Activated T-cell treated with anti-CD3 and anti-CD28 coated beads, Interleukin-2, amount 50 U/mL, for 24 hours (primary cell): ENCODE measurements at places on chromosomes 2 and 18.

GRCh38 chr2:27863146-27863545 is 27.0 kb downstream of the RBKS start:
- DNase-seq, result no peak

DNA sequence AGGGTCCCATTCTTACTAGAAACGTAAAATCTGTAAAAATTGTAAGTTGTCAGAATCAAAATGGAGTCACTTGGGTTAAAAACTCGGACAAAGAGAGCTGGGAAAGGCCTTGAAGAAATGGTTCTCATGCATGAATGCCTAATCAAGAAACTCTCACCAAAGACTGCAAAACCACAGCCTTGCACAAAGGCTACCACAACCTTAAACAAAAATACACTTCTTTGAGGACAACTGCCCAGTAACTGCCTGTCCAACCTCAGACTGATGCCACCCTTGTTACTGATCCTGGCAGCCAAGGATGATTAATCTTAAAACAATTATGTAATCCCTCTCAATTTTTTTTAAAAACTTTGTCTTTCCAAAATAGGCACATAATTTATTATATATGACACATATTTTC is 299.3 kb downstream of the CCDC85A start:
- DNase-seq, result no peak

GRCh38 chr2:107772353-107772752 is 54.3 kb upstream of the RGPD4 start:
- no peak for DNase-seq

DNA sequence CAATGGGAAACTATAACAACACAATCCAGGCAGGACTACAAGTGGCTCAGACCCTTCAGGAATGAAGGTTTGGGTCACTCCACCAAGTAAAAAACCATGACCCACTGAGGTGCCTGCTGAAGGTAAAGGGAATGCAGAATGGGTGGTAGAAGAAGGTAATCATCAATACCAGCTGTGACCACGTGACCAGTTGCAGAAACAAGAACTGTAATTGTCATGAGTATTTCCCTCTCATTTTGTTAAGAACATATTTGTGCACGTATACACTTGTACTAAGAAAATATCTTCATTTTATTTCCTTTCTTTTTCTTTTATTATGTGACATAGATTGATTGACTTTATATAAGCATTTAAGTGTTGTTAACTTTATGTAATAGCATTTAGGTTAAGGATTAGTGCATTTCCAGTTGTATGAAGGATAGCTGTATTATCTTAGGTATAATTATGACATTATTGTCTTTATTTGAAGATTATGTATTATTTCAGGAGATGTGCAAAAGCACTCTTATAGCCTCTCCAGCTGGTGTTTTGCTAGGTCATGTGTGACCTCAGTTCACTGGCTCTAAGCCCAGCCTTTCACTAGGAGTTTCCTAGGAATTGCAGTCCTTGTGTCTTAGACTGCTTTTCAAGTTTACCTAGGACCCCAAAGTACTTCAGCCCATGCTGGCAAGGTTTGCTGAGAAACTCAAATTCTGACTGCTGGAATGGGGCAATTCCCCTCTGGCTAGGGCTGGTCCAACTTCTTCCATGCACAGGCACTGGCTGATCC is 125.7 kb upstream of the DPP10 start:
- no peak for DNase-seq

DNA sequence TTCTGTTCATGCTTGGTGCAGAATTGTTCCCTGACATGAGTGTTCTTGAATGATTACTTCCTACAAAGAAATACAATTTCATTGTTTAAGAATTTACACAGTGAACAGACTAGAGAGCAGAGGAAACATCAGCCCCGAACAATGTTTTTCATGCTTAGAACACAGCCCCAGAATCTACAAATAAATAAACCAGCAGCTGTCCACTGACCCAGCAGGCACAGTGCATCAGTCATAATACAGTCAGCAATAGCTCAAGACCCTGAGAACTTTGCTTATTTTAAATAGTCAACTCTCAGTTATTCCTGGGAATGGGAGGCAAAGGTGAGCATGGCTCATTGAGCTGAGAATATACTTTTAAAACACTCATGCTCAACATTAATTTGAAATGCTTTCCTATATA is 38.4 kb downstream of the XIRP2 start:
- no peak for DNase-seq

- no peak for DNase-seq
Measured at GRCh38 chr2:120445449-120446143, 99.7 kb downstream of the INHBB start.

DNA sequence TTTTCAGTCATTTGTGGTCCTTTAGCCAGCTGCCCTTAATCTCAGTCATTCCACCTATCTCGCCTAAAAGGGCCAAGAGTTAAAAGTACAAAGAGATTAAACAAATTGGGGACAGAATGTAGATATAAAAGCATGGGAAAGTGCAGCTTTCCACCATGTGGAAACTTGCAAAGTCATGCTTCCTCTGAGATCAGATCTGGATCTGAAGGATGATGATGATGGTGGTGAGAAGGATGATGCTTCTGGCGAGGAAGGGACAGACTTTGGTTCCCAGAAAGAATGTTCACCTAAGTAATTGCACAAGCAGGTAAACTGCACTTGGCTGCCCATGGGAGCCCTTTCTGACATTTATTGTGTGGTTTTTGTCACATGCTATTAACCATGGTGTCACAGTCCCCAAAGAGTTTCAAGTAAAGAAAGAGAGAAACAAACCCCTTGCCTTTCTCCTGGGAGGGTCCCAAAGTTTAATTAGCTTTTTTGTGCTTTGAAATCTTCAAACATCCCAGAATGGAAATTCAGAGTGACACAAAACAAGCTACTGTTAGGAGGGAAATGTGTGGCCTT is 34.7 kb downstream of the KLF7 start:
- no peak for DNase-seq

DNA sequence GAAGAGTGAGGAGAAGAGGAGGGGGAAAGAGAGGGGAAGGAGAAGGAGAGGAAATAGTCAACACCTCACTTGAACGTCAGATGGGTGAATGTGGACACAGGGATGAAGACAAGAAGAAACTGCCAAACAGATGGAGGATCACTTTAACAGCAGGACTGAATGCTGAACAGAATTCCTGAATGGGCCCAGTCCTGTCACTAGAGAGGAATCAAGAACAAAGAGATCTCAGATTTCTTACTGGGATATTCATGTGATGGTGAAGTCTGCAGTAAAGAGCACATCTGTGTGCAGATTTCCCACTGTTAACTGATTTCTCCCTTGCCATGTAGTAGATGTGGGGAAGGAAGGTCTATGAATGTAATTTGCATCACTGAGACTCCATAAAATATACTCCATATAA is 135.4 kb downstream of the L3MBTL4 start:
- DNase-seq, result no peak

DNA sequence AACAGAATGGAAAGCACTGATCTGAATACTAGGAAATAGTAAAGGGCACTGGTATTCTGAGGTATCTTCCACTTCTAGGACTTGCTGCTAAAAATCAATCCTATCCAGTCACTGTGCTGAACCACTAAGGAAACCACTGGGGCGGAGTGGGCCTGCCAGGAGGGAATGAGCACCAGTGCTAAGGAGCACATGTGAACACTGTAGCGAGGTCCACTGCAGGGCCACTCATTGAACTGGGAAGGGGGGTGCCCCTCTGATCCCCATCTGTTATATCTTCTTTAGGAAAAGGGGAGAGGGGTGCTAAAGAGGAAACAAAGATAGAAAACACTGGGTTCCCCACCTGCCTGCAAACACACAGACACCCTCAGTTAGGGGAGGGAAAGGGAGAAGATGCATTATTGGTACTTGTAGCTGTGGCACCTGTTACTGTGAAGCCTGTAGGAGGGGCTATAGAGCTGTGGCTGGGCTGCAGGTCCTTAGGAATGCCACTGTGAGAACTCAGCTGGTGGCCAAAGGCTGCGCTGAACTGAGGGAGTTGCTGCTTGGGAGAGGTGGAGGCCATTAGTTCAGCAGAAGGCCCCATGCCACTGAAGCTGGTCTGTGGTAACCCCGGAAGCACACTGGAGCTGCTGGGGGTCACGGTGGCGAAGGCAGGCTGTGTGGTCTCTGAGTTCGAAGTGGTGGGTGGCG is 81.8 kb downstream of the INO80D start:
- no peak for DNase-seq
